HCEC 1CT (cell line): ENCODE measurements at places on chromosomes 5 and 9.

DNA sequence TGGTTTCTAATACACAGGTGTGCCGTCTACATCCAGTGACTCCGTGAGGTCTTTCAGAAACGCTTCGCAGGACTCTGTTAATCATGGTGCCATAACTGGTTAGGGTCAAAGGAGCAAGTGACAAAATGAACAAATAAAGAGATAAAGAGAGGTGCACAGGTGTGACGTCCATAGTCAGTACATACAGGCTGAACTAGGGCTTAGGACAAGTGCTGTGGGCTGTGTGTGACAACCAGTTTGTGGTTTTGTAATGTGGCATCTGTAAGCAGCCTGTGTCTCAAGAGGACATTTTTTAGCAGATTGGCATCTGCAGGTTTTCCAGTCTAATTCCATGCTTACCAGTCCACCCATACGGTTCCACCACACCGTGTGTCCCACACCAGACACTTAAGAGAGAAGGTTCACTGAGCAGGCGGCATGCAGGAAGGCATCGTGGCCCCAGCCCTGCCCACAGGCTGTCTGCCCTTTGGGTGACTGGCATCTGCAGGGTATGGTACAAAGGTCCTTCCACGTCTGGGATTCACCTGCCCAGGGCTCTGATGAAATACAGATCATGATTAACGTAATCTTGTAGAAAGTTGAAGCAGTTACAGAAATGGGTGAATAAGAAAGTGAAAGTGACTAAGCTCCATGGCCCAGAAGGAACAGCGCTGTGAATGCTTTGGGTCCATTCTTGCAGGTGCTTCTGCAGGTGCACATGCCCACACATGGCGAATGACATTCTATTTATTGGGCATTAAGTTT is 26.9 kb downstream of the SRD5A1 start:
- DNase-seq = no peak

DNA sequence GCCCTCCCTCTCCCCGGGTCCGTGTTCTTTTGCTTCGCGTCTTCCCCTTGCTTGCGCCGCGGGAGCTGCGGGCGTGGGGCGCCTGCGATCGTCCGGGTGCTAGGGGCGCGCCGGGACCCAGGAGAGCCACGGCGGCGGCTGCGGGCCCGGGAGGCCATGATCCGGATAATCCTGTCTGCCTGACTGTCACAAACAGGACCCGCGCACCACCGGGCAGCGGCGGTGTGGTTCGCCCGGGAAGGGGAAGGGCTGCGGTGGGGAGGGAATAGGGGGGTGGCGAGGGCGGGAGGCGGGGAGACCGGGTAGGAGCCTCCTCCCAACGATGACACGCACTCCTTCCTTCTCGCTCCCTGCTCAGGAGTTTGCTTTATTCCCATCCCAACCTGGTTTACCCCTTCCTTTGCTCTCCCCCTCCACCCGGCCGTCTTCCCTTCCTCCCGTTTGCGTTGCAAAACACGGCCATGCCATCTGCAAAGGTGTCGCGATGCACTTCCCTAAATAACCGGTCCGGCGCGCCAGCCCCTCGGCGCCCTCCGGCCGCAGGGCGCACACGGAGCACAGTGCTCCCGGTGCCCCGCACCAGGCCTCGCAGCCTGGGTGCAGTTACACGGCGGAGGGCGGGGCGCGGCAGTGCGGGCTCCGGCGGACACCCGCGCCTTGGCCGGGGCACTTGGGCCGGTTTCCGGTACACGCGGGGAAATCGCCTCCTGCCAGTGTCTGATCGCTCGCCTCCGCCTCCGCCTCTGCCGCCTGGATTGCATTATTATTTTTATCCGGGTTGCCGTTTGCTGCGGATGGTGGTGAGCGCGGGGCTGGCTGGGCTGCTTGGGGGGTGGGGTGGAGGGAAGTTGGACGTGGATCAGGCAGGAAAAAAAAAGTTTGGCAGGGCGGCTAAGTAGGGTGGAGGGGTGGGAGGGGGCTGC is 1.5 kb downstream of the SMARCA2 start:
- DNase-seq = peak; percentile 81

DNA sequence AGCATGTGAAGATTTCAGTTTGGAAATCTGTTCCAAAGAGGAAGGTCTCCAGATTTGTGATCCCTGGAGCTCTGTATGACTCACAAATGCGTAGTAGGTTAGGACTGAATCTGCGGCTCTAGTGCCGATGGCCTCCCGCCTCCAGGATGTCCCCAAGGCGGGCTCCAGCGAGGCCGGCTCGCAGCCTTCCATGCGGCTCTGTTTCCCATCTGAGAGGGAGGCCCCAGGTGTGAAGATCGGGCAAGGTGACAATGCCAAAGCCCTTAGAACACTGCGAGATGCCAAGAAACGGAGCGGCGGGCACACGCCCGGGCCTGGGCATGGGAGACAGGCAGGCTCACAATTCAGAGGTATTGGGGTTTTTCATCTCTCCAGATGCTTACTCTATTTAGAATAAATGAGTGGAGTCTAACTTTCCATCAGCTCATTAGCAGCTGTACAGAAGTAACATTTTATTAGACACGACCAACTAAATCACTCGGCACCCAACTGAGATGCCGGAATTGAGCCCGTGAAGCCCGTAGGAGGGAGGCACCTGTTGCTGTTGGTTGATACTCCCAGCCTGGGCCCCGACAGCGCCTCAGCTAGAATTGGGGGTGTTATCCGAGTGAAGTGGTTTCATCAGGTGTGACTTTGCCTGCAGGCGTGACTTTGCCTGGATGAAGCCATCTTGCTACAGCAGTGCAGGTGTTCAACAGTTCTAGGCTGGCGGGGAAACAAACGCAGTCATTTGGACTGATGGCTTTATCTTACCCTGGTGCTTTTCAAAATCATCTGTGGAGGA is 7.4 kb upstream of the MRPS2 start:
- no peak for DNase-seq

DNA sequence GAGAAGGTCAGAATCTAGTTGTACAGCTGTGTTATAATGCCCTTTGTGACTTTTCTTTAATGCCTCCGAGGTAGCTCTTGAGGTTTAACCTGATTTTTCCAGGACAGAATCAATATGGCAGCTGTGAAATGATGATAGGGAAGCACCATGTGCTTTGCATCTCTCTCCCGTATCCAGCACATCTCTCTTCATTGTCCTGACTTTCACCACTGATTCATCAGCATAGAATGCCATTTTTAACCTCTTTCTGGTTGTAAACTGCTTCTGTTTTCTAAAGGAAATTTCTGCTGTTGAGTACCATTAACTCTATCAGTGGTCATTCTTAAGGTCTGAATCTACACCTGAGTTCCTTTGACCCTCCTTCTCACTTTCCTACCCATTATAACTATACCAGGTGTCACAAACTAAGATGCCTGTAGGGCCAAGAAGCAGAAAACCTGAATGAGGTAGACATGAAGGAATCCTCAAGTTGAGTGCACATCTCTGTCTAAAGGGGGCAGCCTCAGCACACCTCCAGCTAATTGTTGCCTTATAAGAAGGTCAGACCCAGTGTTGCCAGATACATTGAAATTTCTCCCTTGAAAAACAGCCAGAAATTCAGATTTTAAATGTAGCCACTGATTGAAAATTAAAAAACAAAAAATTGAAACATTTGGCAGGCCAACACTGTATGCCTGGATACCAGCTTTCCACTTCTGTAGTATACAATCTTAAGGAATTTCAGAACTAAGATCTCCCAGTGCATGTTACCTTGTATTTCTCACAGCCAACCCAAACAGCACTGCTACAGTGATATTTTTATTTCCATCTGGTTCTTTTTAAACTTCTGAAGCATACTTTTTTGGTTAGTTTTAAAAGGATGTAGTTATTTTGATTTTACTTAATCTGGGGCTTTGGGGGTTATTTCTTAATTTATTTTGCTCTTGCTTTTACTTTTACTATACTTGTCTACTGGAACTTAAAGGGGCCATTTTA is 35.8 kb upstream of the TLX3 start:
- DNase-seq = no peak

GRCh38 chr5:131615957-131616356 is 19.1 kb downstream of the RAPGEF6 start:
- DNase-seq = no peak

GRCh38 chr9:131691969-131692611 is 47.8 kb downstream of the RAPGEF1 start:
- DNase-seq = no peak

DNA sequence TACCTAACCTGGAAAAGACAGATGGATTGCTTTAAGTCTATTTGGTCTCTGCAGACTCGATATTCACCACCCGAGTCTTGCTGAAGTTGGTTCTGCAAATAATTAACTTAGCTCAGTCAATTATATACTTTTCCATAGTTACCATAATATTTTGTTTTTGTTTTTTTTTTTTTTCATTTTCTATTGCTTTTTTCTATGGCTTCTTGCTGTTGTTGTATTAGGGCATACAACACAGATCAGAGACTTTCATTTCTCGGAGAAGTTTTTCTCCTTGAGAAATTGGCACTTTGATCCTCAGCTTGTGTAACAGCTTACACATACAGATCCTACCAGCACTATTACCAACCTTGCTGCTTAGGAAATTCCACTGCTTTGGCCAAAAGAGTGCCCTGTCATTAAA is 88.0 kb downstream of the GPR21 start:
- no peak for DNase-seq

- no peak for DNase-seq
Measured at GRCh38 chr9:122128007-122128968, 31.3 kb downstream of the NDUFA8 start.

GRCh38 chr5:93236807-93237421 is 344.1 kb downstream of the NR2F1-AS1 start:
- DNase-seq = peak; percentile 85

- DNase-seq = no peak
Measured at GRCh38 chr5:132909702-132910101, 36.2 kb downstream of the LEAP2 start.

- no peak for DNase-seq
Measured at GRCh38 chr5:96522635-96523355, 89.7 kb upstream of the PCSK1 start.

- no peak for DNase-seq
Measured at GRCh38 chr9:88535226-88536022, 446 bp downstream of the NXNL2 start.

DNA sequence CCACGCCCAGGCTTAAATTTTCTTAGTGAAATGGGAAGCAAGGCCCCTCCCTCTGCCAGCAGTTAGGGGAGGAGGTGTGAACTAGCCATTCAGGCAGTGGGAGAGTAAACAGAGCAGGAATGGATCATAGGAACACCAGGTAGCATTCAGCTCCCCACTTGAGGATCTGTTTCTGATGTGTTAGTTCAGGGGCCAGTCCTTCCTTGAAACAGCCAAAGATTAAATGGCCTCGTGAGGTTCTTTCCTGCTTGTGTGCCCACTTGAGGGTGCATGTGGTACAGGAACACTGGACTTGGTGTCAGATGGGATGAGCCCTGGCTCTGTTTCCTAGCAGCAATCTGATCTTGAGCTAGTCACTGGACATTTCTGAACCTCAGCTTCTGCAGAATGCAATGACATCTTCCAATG is 21.2 kb downstream of the FAXDC2 start:
- DNase-seq = no peak

- DNase-seq = peak; percentile 91
Measured at GRCh38 chr5:125277494-125278154, 531.2 kb upstream of the ZNF608 start.

GRCh38 chr5:157747766-157748700 is 4.5 kb downstream of the LSM11 start:
- DNase-seq = peak; percentile 30

DNA sequence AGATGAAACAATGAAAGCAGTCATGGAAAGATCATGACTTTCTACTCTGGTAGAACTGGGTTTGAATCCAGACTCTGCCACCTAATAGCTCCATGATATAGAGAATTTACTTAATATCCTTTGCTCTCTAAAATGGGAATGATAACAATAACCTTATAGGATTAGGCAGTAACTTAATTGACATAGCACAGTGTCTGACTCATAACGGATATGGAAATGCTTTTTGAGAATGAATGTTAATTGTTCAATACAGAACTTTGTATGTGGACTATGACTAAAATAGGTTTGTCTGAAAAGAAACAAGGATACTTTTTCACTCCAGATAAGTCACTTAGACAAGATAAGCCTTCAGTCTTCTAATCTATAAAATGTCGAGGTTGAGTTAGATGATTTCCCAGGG is 330.7 kb downstream of the PTPRD start:
- no peak for DNase-seq
